ENCODE measurements at places on chromosomes 7 and 10.

GRCh38 chr10:94358480-94358879 lies 4.3 kb downstream of the NOC3L start:
- DNase-seq: no peak

GRCh38 chr10:111116211-111116610 lies 39.4 kb downstream of the ADRA2A start:
- no peak for DNase-seq

DNA sequence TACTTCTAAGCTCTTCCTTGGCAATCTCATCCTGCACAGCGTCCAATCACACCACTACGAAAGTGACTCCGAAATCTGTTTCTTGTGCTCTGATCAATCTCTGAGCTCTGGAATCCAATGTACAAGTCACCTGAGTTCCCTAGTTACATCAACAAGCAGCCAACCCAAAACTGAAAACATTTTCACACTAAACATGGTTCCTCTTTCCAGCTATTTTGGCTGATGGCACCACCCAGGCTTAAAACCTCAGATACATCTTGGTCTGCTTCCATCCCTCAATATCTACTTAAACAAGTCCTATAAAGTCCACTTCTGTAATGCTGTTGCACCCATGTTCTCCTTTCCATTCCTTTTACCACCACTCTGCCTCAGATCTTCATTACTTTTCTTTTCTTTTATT lies 3.6 kb downstream of the BLOC1S2 start:
- DNase-seq: no peak

DNA sequence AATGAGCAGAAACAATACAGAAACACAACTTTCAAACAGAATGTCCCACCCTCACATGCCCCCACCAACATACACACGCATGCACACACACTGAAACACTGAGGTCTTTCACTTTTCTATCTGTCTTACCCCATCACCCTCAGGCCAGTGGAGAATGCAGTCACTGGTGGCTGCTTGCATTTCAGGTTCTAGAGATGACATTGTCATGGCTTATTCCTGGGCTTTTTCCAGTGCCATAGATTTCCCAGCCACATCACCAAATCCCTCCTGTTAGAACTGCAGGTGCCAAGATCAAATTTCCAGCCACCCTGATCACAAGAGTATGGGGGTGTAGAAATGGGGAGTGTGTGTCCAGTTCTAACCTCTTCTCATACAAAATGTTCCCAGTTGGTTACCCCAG lies 68.4 kb downstream of the CACNA2D1 start:
- DNase-seq: no peak

- DNase-seq: no peak
Measured at GRCh38 chr10:98266647-98267046, 1.3 kb downstream of the LOXL4 start.

GRCh38 chr10:63548860-63549259 lies 27.7 kb downstream of the REEP3 start:
- DNase-seq: no peak

DNA sequence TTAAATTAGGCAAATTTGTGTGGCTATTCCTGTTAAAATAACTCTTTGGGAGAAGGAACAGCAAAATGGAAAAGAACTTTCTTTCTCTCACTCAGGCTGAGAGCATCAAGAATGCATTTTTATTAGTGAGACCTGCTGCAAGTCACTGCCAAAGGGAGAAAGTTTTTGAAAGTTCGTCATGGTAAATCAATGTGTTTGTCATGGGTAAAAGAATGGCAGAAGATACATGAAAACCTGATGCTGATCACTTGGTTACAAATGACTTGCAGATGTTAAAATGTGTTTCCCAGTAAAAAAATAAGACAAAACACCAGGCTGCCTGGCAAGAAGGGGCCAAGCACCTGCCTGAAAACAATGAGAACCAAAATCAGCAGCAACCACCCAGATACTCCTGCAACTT lies 484.7 kb upstream of the NRP1 start:
- DNase-seq: no peak

DNA sequence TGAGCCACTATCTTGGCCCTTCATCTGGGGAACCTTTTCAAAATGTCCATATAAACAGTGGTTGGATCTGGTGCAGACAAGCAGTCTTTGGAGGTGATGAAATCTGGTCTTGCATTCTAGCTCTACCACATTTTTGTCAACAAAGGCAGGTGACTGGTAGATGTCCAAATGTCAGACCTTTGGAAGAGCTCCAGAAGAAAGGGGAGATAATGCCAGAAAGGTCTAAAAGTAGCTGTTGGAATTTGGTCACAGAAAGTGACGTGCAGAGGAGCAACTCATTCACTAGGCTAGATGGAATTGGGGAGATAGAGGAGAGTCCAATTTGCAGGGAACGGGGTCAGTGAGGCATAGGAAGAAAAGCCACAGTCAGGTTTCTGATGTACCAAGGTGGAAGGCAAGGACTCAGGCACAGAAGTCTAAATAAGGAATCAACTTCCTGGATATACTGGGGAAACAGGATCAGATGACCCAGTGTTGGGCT lies 36.4 kb upstream of the WAC start:
- DNase-seq: no peak

DNA sequence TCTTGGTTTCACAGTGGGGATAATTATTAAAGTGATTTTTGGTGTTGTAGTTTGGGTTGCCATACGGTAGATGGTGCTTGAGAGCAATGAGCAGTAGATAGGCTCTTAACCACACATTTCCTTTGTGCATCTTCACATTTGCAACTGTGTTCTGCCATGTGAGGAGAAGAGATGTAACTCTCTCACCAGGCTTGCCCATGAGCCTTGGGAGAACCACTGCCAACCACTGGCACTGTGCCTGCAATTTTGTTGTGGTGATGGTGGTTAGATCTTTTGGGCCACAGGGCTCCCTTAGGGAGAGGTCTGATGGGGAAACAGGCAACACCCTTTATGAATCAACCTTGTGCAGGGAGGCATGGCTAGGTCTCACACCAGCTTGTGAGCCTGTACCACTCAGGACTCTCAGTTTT lies 204.3 kb downstream of the CCDC7 start:
- DNase-seq: no peak

GRCh38 chr7:154975984-154976383 lies 26.9 kb downstream of the PAXIP1 start:
- DNase-seq: no peak

DNA sequence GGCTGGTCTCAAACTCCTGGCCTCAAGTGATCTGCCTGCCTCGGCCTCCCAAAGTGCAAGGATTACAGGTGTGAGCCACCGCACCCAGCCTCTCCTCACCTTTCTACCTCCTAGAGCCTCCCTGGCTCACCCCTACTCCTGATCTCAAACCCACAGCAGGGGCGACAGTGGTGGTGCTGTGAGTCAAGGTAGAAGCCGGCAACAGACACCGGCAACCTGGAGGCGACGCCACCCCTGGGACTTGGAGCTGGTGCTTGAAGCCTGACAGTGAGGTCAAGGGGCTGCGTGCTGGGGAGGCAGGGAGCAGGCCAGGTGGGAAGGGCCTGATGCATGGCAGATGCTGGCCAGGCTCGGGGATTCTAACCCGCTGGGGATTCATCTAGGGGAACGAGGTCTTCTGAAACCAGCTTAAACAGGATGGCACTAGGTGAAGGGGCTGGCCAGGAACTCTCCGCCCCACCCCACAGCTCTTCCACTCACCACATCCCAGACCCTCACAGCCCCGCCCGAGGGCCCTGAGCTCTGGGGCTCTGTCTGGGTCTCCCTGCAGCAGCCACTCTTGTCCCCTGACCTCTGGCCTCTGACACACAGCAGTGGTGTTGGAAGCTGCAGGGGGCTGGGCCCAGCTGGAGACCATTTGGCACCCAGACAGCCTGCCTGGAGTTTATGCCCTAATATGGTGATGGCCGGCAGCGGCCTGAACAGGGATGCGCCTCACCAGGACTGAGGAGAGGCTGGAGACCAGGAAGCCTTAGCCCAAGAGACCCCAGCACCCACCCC lies 16.4 kb downstream of the KCNH2 start:
- no peak for DNase-seq

- no peak for DNase-seq
Measured at GRCh38 chr7:107036535-107036934, 8.0 kb upstream of the PRKAR2B start.

DNA sequence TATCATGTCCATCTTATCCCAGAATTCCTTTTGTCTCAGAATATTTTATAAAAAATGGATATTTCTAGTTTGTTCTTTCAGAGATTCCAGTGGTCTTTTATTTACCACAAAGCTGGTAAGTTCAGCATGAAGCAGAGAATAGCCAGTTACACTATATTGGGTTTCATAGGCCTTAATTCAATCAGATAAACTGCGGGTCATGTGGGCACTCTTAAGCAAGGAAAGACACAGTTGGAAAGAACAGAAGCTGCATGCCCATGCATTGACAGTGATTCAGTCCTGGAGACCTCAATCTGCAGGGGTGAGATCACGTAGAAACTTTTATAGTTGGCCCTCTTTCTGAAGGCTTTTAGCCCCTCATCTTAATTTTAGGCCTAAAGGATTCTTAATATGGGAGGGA lies 281.3 kb upstream of the IGFBP3 start:
- no peak for DNase-seq

GRCh38 chr10:105956550-105956949 lies 1208.0 kb downstream of the SORCS1 start:
- DNase-seq: no peak

GRCh38 chr7:108252177-108252576 lies 122.0 kb upstream of the LAMB4 start:
- DNase-seq: no peak

- no peak for DNase-seq
Measured at GRCh38 chr7:137816696-137817320, 30.0 kb downstream of the DGKI start.

DNA sequence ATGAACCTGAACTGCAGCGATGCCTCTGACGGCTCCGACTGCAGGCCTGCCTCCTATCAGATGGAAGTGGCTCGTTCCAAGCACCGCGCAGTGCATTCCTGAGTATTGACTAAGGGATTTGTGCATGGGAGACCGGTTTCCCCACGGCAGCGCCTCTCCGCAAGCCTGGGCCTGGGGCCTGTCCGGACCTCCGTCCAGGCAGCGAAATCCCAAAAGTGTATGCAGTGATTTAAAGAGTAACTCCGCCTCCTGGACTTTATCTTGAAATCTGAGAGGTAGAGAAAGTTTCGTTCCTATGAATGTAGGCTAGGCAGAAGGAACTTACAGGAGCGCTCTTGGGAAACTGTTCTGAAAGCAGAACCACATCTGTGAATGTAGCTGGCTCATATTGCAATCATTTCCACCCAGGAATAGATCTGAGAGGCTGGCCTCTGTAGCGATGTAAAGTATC lies 106.2 kb upstream of the CELF2 start:
- DNase-seq: no peak

- no peak for DNase-seq
Measured at GRCh38 chr10:102615361-102615760, 28.9 kb upstream of the TRIM8 start.

- DNase-seq: no peak
Measured at GRCh38 chr10:73043766-73044377, 52.8 kb downstream of the P4HA1 start.

DNA sequence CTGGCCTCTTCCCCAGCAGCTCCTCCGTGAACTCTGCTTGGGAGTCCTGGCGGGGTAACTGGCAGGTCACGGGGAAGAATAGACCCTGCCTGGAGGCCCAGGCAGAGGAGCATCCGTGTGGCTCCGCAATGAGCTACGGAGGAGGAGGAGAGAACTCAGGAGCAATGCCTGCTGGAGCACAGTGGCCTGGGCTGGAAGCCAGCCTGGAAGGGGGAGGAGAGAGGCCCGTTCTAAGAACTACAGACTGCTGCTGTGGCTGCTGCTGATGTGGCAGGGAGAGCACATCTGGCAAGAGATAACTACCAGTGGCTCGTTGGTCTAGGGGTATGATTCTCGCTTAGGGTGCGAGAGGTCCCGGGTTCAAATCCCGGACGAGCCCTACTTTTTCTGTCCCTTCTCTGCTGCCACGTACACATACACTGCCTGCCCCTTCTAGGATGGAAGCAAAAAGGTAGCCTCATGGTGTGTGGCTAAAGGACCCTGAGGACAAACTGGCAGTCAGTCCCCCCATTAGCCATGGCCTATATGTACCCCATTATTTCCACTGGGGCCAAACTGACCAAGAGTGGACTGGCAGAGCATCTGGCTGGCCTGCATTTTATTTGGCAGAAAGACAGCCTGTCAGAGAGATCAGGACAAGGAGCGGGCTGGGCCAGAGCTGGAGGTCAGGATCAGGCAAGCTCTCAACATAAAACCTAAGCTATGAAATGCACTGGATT lies 7.7 kb upstream of the OPN1SW start:
- DNase-seq: no peak

DNA sequence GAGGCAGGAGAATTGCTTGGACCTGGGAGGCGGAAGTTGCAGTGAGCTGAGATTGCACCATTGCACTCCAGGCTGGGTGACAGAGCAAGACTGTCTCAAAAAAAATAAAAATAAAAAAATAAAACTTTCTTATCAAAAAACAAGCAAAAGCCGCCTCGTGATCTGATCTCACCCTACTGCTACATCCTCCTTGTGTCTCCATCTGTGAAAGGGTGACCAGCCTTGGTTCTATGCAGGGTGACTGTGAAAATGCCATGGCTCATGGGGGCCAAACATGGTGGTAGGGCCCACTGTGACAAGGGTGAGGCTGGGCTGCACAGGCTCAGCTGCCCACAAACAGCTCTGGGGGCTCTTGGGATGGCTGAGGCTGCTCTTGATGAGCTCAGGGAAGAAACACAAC lies 968 bp upstream of the OPN4 start:
- DNase-seq: no peak

GRCh38 chr7:2858621-2859020 lies 14.5 kb upstream of the GNA12 start:
- DNase-seq: no peak

DNA sequence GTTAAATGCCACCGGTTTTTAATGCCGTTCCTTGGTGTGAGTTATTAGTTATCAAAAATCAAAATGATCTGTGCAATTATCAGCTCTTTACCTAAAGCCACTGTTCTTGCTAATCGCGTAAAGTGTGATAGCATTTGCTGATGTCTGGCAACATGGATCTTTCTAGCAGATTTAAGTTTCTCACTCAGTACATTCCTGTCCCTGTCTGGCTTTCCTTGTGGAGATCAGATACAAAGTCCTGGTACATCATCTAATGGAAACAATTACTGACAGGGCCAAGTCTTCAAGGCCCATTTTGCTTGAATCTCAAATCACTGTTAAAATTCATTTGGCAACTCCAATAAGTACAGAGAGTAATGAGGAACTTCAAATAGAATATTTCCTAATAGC lies 755.7 kb downstream of the AUTS2 start:
- no peak for DNase-seq

DNA sequence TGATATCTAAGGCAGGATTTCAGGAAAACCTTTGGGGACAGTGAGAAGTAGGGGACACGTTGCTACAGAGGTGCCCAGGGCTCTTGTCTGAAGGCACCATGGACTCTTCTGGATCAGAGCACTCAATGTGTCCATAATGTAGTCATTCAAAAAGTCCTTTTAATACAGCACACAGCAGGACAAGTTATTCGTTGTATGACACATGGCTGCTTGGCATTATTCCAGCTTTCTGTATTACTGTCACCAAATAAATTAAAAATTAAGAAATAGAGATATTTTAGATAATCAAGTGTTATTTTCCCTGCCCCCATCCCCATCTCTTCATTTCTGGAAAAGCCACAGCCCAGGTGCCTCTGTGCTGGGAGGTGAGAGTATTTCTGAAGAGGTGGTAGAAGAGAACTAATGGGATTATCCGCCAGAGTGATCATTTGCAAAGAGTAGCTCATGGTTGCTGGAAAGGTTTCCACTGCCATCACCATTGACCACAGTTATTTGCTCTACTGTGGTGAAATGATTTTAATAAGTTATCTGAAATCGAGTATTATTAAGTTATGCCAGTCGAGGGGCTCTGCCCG lies 83.0 kb downstream of the CXCL12 start:
- DNase-seq: no peak

- DNase-seq: no peak
Measured at GRCh38 chr7:105493923-105494315, 28.2 kb downstream of the PUS7 start.
